ENCODE measurements at places on chromosomes 7 and 10. TPM values are rescaled to one million over a fixed set of nuclear protein-coding genes. Genes with fewer than 3 reads are reported as not detected.

Gene TMEM130
- 0.11 TPM for polyA plus RNA-seq

Gene MRLN
- polyA plus RNA-seq: not detected

Gene AGAP5
- 2.8 TPM for polyA plus RNA-seq

Gene CRPPA
- polyA plus RNA-seq: 2.3 TPM

Gene ZNF804B
- 0.02 TPM for polyA plus RNA-seq

Gene DTX2
- polyA plus RNA-seq: 9.6 TPM

Gene ITPRID1
- not detected for polyA plus RNA-seq

Gene HYAL4
- polyA plus RNA-seq: not detected

Gene KEL
- 0.29 TPM for polyA plus RNA-seq

Gene NPFFR1
- polyA plus RNA-seq: 0.02 TPM
